H1 (cell line): ENCODE measurements at places on chromosomes 11 and 22. TPM values are rescaled to one million over a fixed set of nuclear protein-coding genes. Genes with fewer than 3 reads are reported as not detected.

GRCh38 chr11:15288863-15289262, 174.1 kb downstream of the INSC start:
- no peak for DNase-seq

- no peak for DNase-seq
Measured at GRCh38 chr22:44927463-44928135, 82.2 kb downstream of the PHF21B start.

KRTAP5-8 gene
- not detected in 2 replicates for total RNA-seq

BAIAP2L2 gene
- 5.4 and 7.2 TPM in 2 replicates for total RNA-seq

- no peak for DNase-seq
Measured at GRCh38 chr11:41334007-41334933, 125.2 kb downstream of the LRRC4C start.

DNA sequence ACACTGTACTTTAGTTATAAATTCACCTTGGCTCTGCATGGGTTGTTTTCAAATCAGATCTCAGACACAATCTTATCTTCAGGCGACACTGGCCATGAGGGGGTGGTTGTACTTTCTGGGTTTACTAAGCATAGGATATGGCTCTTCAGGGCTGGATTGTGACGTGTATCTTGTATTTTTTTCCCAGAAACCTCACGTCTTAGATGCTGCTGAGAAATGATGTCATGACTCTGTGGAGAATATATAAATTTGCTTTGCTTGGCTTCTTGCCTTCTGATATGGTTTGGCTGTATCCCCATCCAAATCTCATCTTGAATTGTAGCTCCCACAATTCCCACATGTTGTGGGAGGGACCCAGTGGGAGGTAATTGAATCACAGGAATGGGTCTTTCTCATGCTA, 82.8 kb upstream of the VSTM5 start:
- DNase-seq: no peak

- DNase-seq: no peak
Measured at GRCh38 chr11:130634961-130635473, 186.6 kb downstream of the ADAMTS15 start.

CDCA5 gene
- 87.0 and 90.0 TPM in 2 replicates for total RNA-seq

DNA sequence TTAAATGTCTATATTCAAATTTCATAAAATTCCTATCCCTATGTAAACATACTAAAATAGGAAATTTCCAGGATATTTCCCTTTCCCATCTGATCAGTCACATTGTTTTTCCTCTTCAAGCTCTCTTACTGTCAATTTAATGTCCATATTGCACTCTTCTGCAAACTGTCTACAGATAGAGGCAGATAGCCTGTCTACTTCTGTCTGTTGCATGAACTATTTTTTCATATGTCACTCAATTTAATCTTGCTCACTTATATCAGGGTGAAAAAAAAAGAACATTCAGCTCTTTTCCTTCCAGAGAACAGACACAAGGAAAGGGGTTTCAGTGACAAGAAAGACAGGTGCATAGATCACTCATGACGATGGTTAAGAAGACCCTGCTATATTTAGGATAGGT, 1013.9 kb upstream of the CCDC90B start:
- DNase-seq: no peak

- no peak for DNase-seq
Measured at GRCh38 chr11:47010179-47010578, 73.6 kb downstream of the CSTPP1 start.

USP35 gene
- total RNA-seq: 6.8 and 7.8 TPM in 2 replicates

WBP2NL gene
- total RNA-seq: not detected in 2 replicates

DNA sequence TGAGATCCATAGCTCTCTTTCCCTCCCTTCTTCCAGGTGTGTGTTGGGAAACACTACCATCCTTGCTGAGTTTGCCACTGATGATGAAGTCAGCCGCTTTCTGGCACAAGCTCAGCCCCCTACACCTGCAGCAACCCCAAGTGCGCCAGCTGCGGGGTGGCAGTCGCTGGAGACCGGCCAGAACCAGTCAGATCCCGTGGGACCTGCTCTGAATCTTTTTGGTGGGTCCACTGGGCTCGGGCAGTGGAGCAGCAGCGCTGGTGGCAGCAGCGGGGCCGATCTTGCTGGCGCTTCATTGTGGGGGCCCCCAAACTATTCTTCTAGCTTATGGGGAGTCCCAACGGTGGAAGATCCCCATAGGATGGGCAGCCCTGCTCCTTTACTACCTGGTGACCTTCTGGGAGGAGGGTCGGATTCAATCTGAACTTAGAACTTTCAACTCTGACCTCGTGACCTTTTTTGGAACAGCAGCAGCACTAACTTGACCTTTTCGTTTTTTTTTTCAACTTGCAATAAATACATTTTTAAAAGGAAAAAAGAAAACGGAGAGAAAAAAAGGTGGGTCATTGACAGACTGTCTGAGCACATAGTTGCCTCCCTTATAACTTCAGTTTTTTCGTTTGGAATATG, 23.4 kb upstream of the ADSL start:
- DNase-seq: no peak

DNA sequence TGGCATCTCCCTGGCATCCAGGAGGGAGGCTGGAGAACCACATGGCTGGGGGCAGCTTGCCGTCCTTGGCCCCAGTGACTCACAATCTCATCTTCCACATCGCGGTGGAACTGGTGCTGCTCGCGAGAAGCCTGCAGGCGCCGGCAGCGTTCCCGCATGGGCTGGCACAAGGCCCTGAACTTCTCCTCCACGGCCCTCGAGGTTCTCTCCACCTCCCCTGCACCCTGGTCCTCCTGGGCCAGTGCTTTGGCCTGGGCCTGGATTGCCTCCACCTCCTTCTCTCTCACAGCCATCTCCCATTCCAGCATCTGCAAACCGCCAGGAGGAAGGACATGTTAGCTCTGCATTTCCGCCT, 16.3 kb upstream of the RBM4B start:
- DNase-seq: no peak

DNA sequence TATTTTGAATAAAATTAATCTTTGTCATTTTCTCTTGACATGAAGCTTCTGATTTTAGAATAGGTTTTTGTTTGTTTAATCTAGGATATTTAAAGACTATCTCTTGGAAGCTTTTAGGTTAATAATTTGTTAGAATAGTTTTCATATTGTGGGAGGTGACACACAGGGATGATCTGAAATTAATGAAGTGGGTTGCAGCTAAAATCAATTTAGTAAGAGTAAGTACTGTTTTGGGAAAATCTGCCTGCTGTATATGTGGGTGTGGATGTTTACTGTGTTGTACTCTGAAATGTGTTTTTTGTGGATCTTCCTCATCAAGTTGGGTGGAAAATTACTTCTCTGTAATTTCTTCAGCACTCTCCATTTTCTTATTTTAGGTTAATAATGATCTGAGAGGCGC, 67.3 kb downstream of the BID start:
- DNase-seq: no peak

JAML gene
- total RNA-seq: 0.58 and 0.86 TPM in 2 replicates

- no peak for DNase-seq
Measured at GRCh38 chr11:79794484-79795393, 353.9 kb upstream of the TENM4 start.

GRCh38 chr11:130159139-130159538, 443 bp upstream of the ST14 start:
- no peak for DNase-seq

UBQLN3 gene
- total RNA-seq: not detected in 2 replicates

DNA sequence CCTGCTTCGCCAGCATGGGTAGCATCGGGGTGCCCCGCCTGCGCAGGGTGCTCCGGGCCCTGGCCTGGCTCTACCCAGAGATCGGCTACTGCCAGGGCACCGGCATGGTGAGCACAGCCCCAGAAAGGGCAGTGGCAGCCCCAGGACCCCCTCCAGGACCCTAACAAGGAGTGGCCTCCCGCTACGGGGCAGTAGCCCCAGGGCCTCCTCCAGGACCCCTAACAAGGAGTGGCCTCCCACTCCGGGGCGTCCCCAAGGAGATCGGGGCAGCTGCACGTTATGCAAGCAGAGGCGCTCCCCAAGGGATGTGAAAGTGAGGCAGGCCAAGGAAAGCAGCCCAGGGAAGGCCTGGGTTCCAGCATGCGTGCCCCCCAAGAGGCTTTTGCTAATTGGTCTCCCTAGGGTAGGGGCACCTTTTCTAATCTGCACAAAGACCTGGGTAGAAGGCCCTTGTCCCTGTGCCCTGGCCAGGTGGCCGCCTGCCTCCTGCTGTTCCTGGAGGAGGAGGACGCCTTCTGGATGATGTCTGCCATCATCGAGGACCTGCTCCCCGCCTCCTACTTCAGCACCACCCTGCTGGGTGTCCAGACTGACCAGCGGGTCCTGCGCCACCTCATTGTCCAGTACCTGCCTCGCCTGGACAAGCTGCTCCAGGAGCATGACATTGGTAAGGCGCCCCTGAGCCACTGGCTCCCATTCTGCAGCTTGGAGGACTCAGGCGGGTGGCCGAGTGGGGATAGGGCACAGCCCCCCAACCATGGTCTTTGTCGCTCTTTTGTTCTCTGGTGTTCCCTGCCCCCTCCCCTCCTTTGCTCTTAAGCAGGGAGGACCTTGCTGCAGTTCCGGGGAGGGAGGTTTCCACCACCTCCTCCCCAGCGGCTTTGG, 35.0 kb downstream of the SGSM3 start:
- no peak for DNase-seq

DNA sequence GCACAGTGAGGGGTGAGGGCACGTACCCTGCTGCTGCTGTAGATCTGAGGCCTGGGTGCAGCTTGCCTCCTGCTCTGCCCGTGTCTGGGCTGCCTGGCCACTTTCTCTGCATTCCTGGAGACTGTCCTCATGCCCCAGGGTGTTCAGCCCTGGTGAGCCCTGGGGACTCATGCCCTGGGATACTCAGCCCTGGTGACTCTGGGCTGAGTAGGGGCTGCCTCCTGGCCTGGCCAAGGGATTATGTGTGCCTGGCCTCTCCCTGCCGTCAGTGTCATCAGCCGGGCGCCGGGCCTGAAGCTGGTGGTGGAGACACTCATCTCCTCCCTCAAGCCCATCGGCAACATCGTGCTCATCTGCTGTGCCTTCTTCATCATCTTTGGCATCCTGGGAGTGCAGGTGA, 94.7 kb downstream of the CACNA1I start:
- DNase-seq: no peak

CD3D gene
- total RNA-seq: not detected in 2 replicates

GRCh38 chr22:50610581-50610980, 10.0 kb downstream of the MAPK8IP2 start:
- peak; percentile 41 for DNase-seq

PRCP gene
- total RNA-seq: 62.6 and 63.8 TPM in 2 replicates

DNA sequence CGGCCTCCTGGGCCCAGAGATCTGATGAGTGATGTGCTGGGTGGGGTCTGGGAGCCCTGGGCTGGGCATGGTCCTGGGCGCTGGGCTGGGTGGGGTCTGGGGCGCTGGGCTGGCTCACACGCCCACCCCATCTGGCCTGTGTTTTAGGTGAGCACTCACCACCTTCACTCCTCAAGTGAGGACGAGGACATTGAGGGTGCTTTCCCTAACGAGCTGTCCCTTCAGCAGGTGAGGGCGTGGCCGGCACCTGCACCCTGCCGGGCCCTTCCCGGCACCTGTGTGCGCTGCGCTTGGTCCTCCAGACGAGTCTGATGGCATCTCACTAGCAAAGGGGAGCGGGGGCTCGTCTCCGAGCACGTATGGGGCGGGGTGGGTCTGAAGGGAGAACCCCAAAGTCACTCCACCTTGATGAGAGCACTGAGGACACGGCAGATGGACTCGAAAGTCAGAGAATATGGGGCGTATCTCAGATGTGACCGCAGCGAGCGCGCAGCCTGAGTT, 37.9 kb downstream of the SBF1 start:
- DNase-seq: no peak

DNA sequence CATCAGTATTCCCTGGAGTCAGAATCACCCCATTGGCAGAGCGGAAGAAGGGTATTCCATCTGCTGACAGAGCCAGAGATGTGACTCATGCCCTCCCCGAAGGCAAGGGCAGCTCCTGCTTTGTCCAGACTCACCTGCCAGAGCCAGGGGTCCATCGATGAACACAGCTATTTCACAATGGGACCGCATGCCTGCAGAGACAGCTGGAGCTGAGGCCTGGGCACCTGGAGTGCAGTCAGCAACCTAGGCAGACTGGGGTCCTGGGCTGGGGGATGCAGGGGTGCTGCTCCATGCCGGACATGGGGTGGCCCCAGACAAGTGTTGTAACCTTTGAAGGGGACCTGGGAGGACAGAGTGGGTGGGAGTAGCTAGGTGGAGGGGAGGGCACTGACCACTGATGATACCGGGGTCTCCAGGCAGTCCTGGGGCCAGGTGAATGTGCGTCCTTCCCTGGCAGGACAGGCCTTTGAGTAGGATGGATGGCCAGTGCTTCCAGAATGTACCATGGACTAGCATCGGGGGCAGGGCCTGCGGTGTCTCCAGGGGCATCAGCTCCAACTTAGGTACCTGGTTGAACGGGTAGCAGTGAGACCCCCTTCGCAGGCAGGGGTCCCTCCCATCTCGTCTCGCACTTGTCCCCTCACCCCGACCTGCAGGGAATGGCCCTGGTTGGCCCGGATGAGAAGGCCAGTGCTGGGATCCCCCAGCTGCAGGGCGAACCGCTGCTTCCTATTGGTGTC, 1.7 kb downstream of the TRPT1 start:
- no peak for DNase-seq

DNA sequence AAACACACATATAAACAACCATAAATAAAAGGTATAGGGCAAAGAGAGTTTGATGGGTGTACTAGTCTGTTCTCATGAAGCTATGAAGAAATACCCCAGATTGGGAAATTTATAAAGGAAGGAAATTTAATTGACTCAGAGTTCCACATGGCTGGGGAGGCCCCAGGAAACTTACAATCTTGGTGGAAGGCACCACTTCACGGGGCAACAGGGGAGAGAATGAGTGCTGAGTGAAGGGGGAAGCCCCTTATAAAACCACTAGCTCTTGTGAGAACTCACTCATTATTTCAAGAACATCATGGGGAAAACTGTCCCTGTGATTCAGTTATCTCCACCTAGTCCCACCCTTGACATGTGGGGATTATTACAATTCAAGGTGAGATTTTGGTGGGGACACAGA, 385.9 kb upstream of the ANO5 start:
- DNase-seq: no peak

DNA sequence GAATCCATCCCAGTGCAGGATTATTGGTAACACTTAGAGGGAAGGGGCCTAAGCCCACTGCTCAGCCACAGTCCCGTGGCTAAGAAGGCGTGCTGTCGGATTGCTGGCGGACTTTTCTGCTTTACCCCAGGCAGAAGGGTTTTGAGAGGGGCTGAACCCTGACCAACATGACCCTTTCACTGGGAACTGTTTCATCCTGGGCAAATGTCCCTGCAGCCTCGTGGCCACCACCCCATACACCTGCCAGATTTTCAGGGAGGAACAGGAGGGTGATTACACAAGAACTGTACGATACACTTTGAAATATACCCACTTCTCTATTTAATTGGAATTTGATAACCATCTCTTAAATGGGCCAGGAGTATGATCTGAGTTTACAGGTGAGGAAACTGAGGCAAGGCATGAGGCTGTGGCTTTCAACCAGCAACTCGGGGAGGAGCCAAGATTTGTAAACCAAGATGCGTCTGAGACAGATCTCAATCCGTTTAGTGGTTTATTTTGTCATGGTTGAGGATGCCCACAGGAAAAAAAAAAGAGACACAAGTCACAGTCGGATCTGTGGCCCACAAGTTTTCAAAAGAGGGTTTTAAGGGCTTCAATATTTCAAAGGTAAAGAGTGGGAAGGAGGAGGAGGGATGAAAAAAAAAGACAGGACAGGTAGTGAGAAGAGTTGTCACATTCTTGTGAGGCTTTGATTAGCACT, 6.1 kb upstream of the APOL3 start:
- DNase-seq: no peak
